ENCODE measurements at places on chromosomes 13 and 19.

DNA sequence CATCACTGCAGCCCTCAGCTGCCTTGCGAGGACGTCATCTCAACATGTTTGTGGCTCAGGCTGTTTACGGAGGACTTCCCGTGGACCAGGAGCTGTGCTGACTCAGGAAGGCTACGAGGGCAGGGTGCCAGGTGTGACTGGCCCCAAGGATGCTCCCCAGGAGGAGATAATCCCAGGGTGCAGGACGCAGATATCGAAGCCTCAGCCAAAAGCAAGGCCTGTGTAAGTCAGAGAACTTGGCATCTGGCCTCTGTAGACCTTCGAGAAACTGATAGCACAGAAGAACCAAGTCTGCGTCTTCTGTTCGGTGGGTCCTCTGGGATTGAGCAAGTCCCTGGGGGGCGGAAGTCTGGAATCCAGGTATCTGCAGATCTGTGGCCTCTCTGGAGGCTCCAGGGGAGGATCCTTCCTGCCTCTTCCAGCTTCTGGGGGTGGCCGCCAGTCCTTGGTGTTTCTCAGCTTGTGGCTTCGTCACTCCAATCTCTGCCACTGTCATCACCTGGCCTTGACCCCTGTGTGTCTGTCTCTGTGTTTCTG lies 2.6 kb upstream of the DOHH start:
- no peak for DNase-seq

GRCh38 chr19:45854167-45854778 lies 8.7 kb downstream of the SYMPK start:
- no peak for DNase-seq

- DNase-seq, result no peak
Observed at GRCh38 chr13:114124921-114125320, 7.5 kb downstream of the RASA3 start.

- DNase-seq, result no peak
Observed at GRCh38 chr19:13132471-13133180, 14.6 kb downstream of the NACC1 start.

- DNase-seq, result no peak
Observed at GRCh38 chr19:29539131-29539530, 13.3 kb downstream of the VSTM2B start.
